ENCODE measurements at places on chromosomes 5 and 9.
A peak's percentile ranks its signal among the peaks of the same experiment; 100 is the strongest.

- DNase-seq, result peak; percentile 56
Observed at GRCh38 chr9:133103183-133103986, 17.7 kb downstream of the RALGDS start.

- peak; percentile 44 for DNase-seq
Observed at GRCh38 chr5:78008356-78008967, 232.3 kb upstream of the TBCA start.

DNA sequence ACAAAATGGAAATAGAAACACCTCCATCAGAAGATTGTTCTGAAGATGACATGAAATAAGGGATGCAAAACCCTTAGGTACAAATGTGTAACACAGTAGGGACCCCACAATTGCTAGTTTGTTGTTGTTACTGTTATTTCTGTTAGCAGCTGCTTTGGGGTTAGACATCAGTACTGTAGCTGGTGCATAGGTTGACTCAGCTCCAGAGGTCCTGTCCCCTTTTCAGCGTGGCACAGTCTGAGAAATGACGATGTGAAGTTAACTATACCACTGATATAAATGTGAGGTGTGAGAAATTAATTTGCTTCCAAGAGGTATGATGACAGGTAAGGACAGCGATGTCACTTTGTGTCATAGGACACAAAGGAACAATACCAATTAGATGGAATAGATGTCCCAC is 384.6 kb upstream of the KLF4 start:
- DNase-seq, result no peak

DNA sequence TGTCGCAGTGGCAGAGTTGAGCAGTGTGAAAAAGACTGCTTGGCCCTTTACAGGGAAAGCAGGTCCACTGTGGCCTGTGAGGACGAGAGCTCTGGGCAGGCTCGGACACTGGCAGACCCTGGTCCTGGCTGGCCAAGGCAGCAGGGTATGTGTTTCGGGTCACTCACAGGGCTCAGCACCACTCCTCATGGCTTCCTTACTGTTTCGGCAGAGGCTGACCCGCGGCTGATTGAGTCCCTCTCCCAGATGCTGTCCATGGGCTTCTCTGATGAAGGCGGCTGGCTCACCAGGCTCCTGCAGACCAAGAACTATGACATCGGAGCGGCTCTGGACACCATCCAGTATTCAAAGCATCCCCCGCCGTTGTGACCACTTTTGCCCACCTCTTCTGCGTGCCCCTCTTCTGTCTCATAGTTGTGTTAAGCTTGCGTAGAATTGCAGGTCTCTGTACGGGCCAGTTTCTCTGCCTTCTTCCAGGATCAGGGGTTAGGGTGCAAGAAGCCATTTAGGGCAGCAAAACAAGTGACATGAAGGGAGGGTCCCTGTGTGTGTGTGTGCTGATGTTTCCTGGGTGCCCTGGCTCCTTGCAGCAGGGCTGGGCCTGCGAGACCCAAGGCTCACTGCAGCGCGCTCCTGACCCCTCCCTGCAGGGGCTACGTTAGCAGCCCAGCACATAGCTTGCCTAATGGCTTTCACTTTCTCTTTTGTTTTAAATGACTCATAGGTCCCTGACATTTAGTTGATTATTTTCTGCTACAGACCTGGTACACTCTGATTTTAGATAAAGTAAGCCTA is 15.7 kb downstream of the SQSTM1 start:
- peak; percentile 52 for DNase-seq

All from erythroblast (primary cell).